ENCODE measurements at places on chromosomes 3 and 15.

- no peak for DNase-seq
Observed at GRCh38 chr3:107283948-107284347, 93.3 kb upstream of the CCDC54 start.

DNA sequence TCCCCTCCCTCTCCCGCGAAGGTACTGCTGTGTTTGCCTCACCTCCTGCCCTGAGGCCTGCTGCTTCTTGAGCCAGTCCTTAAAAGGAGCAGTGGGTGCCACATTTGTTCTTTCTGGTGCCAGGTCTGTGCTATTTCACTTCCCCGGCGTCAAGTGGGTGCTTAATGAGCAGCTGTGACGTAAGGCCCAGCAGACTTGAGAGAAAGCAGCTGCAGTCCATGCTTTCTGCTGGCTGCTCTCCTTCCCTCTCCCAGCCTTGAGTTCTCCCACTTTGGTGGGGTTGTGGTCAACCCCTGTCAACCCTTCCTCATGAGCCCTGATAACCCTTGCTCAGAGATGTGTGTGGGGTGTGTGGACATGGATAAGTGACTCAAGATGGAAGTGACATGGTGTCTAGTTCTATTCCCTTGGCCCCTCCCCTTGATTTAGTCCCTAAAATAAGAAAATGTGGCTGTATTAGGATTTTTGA is 6.9 kb downstream of the INAFM2 start:
- DNase-seq, result no peak

GRCh38 chr15:36738817-36739216 is 159.4 kb downstream of the CDIN1 start:
- DNase-seq, result no peak

GRCh38 chr15:90465140-90465929 is 64.4 kb upstream of the CRTC3 start:
- DNase-seq, result no peak

DNA sequence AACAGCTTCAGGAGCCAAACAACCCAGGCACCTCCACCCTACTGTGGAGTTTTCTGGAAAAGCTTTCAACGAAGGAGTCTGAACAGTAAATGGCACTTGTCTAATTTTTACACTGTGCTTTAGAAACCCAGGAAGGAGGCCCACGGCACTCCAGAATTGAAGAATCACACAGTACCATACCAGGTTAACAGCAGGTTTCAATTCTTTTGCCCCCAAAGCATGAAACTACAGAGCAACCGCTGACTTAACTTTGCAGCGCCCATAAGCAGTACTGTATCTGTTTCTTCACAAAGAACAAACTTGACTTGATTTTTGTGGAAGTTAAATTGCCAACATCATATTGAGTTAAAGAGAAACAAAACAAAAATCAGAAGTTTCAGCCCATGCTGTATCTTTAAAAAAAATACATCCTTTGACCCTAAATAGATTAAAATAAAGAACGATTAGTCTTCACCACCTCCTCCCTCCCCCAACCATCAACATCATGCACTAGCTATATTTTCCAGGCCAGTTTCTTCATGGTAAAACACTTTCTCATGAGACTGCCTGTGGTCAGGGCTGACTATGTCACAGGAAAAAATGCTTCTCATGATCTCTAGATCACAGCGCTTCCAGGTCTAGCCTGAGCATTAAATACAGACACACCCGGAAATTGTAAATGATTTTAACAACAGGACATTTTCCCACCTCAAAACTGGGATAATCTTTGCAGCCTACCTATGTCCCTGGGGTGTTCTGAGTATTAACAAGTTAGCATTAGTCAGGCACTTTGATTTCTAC is 456.3 kb downstream of the FOXP1 start:
- no peak for DNase-seq

GRCh38 chr3:71847794-71848193 is 62.8 kb upstream of the PROK2 start:
- DNase-seq, result no peak

DNA sequence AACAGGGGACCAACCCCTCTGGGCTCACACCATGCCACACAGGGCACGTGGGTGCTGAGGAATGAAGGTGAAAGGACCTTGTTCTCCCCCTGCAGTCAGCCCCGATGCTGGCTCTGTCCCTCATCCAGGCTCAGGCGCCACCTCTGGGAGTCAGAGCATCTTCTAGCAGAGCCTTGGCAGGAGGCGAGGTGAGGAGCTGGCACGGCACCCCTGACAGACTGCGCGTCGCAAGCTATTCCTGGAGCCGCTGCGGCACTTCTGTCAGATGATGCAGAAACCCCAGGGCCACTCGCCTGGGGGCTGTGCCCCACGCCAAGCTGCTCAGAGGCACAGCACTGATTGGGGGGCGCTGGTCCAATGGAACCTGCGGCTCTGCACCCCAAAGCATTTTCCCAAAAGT is 62.0 kb downstream of the MGLL start:
- no peak for DNase-seq

- no peak for DNase-seq
Observed at GRCh38 chr3:145696011-145696410, 465.0 kb downstream of the PLOD2 start.

- no peak for DNase-seq
Observed at GRCh38 chr3:117550766-117551165, 841.2 kb downstream of the TUSC7 start.

GRCh38 chr15:57606816-57607215 is 15.1 kb downstream of the MYZAP start:
- DNase-seq, result no peak

All from Karpas-422 (cell line).